ENCODE measurements at places on chromosomes 6 and 20. TPM values are rescaled to one million over a fixed set of nuclear protein-coding genes. Genes with fewer than 3 reads are reported as not detected.

DNA sequence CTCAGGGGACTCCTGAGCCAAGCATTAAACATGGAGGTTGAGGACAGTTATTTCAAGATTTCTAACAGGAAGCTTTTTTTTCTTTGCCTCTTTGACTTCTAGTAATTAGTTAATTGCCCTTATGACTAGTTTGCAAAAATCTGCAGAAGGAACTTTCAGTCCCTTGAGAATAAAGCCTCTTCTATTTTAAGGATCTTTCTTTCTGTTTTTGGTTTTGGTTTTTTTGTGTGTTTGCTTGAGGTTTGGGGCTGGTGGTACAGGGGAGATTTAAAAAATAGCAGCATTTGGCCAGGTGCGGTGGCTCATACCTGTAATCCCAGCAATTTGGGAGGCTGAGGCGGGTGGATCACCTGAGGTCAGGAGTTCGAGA, 259.3 kb downstream of the BMP7 start:
- H3K4me3 ChIP-seq, result no peak overlapping the region
- H3K27me3 ChIP-seq, result no peaks in the 10 kb centered on the region
- H3K27ac ChIP-seq, result no peak overlapping the region

GRCh38 chr6:5115168-5115567, 30.0 kb downstream of the PPP1R3G start:
- DNase-seq, result no peak
- no peak overlapping the region for H3K27ac ChIP-seq
- no peaks in the 10 kb centered on the region for H3K4me1 ChIP-seq
- no peaks in the 10 kb centered on the region for H3K27me3 ChIP-seq
- H3K4me3 ChIP-seq, result no peak overlapping the region
- H3K36me3 ChIP-seq, result no peaks in the 10 kb centered on the region

DNA sequence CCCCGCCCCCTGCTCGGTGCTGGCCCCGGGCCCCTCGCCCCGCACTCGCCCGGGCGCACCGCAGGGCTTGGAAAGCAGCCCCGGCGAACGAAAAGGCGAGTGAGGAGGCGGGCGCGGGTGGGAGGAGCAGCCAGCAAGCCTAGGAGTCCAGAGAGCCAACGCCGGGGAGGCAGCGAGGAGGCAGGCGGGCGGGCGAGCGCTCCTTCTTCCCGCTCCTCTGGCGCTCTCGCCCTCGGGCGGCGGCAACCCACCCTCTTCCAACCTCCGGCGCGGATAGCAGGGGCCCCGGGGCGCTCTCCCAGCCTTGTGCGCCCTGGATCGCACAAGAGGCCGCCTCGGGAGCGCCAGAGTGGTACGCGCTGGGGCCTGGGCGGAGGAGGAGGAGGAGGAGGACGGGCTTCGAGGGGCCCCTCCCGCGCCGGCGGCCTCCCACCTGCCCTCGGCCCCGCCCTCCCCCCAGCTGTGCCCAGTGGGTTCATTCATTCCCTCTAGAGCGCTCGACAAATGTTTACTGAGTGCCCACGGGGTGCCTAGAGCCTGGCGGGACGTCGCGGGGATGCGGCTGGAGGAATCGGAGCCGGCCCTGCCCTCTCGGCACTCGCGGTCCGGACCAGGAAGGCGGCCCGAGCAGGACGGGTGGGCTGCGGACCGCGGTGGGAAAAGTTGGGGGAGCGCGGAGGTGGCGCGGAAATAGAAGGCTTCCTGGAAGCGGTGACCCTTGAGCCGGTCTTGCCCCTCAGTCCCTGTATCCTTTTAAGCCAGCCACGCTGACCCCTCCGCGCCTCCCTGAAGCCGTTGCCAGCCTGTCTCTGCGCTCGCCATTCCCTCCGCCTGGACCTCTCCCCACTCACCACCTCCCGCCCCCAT, at the start of gene BMP7:
Gene BMP7 (minus strand): TSS at position 351 of the 867 bp plus-strand sequence. CDS start 519 bp downstream, outside the sequence.
- H3K4me3 ChIP-seq, result no peak within 1 kb of the TSS
- H3K27ac ChIP-seq, result no peak within 1 kb of the TSS
- H3K27me3 ChIP-seq, result peaks cover 5% of the 10 kb centered on the region

The TRIM10 gene
- not detected for total RNA-seq

- H3K4me1 ChIP-seq, result peaks cover 45% of the 10 kb centered on the region
- H3K36me3 ChIP-seq, result no peaks in the 10 kb centered on the region
- no peaks in the 10 kb centered on the region for H3K27me3 ChIP-seq
- H3K27ac ChIP-seq, result peak overlapping the region; percentile 77
- peak overlapping the region; percentile 66 for H3K4me3 ChIP-seq
- DNase-seq, result peak; percentile 43
Observed at GRCh38 chr6:163416557-163417253, 2.2 kb downstream of the QKI start.

GRCh38 chr6:163347021-163347446, 67.5 kb upstream of the QKI start:
- H3K27ac ChIP-seq, result no peak overlapping the region
- H3K4me3 ChIP-seq, result no peak overlapping the region

GRCh38 chr6:85496856-85497255, 47.0 kb downstream of the NT5E start:
- peaks cover 9% of the 10 kb centered on the region for H3K4me1 ChIP-seq
- DNase-seq, result no peak
- H3K36me3 ChIP-seq, result no peaks in the 10 kb centered on the region
- no peaks in the 10 kb centered on the region for H3K27me3 ChIP-seq

The ZKSCAN4 gene
- 11.1 TPM for total RNA-seq

- no peak overlapping the region for H3K4me3 ChIP-seq
- H3K36me3 ChIP-seq, result no peaks in the 10 kb centered on the region
- H3K27me3 ChIP-seq, result no peaks in the 10 kb centered on the region
- H3K27ac ChIP-seq, result no peak overlapping the region
Observed at GRCh38 chr20:9514072-9514460, 324 bp upstream of the LAMP5 start.

The PHACTR3 gene
- not detected for total RNA-seq

The PPIL6 gene
- 0.52 TPM for total RNA-seq

- peaks cover 79% of the 10 kb centered on the region for H3K4me1 ChIP-seq
- peak overlapping the region; percentile 58 for H3K27ac ChIP-seq
- no peaks in the 10 kb centered on the region for H3K27me3 ChIP-seq
- DNase-seq, result peak; percentile 89
- peak overlapping the region; percentile 1 for H3K4me3 ChIP-seq
- no peaks in the 10 kb centered on the region for H3K36me3 ChIP-seq
Observed at GRCh38 chr6:31558631-31559500, 11.5 kb downstream of the NFKBIL1 start.

DNA sequence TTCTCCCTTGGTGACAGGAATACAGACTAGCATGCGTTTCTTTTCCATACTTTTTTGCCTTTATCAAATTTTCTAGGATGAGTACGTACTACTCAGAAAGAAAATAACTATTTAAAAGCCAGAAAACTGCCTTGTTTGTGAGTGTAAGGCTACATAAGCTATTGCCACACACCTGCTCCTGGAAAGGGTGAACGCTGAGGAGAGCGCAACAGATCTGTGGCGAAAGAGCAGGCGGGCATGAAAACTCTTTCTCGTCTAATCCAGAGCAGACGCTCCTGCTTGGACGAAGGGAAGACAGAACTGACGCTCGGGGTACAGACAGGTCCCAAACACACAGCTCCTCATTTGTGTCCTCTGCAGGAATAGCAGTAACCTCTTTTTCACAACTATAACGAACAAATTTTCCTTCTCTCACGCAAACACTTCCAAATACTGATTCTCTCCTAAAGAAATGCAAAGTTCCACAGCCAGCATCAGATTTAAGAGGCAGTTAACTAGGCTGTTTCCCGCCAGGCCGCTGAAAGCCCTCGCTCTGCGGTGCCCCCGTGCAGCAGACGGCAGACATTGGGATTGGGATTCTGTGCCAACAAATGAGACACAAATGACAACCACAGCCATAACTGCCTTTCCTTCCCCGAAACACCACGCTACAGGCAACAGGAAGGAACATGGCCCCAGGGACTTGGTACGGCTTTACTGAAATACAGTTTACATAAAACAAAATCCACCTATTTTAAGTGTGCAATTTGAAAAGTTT, 20.0 kb downstream of the TAF4 start:
- H3K27ac ChIP-seq, result no peak overlapping the region
- H3K27me3 ChIP-seq, result no peaks in the 10 kb centered on the region
- H3K36me3 ChIP-seq, result no peaks in the 10 kb centered on the region

The KPNA5 gene
- total RNA-seq, result 61.8 TPM

GRCh38 chr20:50928469-50928868, 2.8 kb downstream of the ADNP start:
- H3K27ac ChIP-seq, result no peak overlapping the region
- peak overlapping the region; percentile 32 for H3K4me3 ChIP-seq
- no peaks in the 10 kb centered on the region for H3K27me3 ChIP-seq
- H3K4me1 ChIP-seq, result peaks cover 74% of the 10 kb centered on the region
- no peak for DNase-seq
- peaks cover 16% of the 10 kb centered on the region for H3K36me3 ChIP-seq
